ENCODE measurements at places on chromosomes 11 and 22.
A peak's percentile ranks its signal among the peaks of the same experiment; 100 is the strongest.

DNA sequence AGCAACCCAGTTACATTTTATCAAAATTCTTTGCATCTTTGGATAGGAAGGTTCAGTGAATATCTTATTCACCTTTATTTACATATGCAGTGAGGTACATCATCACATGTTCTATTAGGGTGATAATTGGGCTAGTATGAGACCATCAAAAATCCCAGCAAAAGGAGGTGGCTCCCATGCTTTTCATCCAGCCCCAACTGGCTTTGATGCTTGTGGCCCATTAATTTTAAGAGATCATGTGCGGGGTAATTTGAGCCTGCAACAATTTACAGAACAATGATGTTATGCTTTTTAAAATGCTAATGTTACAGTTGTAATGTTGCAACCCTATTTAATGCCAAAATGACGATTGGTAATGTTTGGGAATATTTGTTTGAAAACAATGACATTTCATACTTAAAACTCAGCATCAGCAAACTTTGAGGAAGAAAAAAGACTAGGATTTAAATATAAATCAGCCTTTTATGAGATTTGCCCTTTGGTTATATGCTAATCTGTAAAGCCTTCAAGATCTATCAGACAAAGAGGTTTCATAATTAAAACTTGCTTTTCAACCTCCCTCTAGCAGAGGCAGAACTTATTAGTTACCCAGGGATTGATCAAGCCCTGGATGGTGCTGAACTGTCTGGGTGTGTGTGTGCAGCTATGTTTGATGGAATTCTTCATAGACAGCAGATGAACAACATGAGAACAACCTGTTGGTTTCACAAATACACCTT, 183.5 kb upstream of the SORL1-AS1 start:
- no peak for DNase-seq

DNA sequence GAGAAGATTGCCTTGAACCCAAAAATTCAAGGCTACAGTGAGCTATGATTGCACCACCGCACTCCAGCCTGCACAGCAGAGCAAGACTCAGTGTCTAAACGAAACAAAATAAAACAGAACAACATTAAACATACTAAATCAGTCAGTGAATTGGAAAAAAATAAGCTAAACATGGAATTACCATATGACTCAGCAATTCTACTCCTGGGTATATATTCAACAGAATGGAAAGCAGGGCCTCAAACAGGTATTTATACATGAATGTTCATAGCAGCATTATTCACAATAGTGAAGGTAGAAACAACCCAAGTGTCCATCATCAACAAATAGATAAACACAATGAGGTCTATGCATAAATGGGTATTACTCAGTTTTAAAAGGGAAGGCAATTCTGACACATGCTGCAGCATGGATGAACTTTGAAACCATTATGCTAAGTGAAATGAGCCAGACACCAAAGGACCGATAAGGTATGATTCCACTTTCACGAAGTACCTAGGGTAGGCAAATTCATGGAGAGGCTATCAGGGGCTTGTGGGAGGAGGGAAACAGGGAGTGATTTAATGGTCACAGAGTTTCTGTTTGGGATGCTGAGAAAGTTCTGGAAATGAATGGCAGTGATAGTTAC, 15.5 kb downstream of the NTM start:
- no peak for DNase-seq

GRCh38 chr11:2147391-2147790, 8.2 kb upstream of the IGF2 start:
- no peak for DNase-seq

DNA sequence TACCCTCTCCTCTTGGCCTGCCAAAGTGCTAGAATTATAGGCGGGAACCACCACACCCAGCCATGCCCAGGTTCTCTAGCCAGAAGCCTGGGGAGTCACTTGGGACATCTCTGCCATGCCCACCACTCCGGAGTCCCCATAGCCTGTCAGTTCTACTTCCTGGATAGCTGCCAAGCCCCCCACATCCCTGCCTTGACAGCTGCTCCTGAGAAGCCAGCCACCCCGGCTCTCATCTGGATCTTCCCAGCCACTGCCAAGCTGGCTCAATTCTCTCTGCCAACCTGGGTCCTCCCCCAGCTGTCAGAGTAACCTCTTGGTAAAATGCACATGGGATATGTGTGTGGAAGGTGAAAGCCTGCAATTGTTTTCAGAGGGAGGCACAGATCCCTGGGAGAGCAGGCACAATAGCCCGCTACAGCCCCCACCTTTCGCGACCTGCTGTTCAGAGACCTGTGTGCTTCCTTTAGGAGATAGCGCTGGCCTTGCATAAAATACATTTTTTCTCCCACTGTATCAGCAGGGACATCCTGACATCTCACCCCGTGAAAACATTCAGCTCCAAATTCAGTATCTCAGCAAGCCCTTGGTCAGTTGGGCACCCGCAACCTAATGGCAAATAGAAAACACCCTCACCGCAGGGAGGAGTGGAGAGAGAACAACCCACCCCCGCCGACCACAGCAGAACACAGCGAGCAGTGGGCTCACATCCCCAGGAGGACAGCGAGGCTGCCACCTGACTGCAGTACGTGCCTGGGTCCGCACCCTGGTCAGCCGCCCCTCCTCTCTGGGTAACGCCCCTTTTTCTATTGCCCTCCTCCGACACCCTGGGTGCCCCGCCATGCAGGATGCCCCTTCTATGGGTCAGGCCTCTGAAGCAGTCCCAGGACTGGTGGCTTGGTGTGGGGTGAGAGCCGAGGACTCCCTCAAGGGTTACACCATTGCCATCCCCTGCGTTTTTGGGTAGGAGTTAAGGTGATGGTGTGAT, 1342.2 kb downstream of the BRD1 start:
- no peak for DNase-seq

GRCh38 chr11:71154261-71154805, 98.0 kb downstream of the SHANK2 start:
- no peak for DNase-seq

GRCh38 chr11:64764040-64764611, 4.4 kb upstream of the PYGM start:
- no peak for DNase-seq

GRCh38 chr22:46148336-46148735, 2.0 kb upstream of the PPARA start:
- DNase-seq: no peak

DNA sequence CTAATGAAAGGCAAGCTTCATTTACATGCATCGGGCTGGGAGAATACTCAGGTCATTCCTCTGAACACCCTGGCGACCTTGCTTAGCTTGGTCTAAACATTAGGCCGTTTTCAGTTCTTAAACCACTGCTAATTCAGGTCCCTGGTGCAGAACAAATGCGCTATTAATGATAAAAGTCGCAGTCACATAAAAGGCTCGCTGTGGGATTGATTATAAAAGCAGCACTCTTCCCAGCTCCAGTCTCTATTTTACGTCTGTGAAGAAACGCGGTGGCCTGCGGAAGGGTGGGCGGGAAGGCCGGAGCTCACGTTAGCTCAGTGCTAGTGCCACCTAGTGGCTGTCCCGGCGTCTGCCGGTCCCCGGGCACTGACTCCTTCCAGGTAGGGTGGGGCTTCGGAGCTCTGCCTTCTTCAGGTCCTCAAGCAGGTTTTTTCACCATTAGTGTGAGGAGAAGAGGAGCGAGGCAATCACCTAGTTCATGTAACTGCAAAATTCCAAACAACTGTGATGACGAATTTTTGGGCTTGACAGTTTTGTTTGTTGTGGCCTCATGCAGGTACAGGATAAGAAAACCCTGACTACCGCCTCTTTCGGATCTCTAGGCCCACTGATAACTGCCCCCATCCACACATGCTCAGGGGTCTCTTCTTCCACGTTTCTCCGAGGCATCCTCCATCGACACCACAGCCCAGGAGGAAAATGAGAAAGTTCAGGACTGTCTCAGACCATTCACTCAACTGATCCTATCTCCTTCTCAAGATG, 66.5 kb upstream of the CLMP start:
- DNase-seq: peak; percentile 74

DNA sequence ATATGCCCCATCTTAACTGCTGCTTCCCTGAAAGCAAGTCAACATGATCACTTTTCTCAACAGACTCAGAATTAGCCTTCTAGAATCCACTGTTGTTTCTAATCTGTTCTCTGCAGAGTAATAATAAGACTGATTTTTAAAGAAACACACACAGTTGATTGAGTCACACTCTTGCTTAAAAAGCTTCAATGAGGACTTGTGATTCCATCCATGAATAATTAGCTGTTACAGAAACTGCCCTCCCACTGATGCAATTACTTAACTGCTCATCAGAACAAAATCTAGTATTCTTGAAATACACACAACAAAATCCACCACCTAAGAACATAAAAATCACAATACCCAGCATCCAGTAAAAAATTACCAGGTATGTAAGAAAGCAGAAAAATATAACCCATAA, 100.5 kb upstream of the TIMP3 start:
- no peak for DNase-seq

DNA sequence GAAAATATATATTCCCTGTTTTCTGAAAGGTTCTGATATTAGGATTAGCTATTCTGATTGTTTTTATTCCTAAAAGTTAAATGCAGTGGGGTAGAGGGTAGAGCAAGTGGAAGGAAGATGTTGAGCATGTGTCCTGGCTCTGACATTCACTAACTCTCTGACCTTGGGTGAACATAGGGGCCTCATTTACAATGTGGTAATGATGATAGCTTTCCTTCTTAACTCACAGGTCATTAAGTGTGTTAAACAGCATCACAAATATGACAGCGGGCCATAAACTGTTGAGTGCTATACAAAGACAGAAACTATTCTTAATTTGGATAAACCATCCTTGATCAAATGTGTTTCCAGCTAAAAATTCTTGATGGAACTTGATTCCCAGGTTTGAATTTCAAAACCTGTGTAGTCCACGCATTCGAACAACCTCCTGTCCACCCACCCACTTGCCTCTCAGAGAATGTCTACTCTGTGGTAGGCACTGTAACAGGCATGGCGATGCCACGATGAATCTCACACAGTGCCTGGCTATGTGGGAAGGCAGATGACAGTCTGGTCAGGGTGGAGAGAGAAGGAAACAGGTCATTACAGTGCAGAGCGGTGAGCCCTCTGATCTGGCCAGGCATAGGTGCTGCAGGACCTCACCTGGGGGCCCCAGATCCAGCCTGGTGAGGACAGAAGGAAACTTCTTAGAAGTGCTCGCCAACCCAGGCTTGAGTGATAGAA, 19.3 kb upstream of the PEX26 start:
- no peak for DNase-seq

- DNase-seq: no peak
Observed at GRCh38 chr11:2114430-2115241, 24.6 kb downstream of the IGF2 start.

- DNase-seq: no peak
Observed at GRCh38 chr22:21916309-21916918, 36.2 kb downstream of the PPM1F start.

DNA sequence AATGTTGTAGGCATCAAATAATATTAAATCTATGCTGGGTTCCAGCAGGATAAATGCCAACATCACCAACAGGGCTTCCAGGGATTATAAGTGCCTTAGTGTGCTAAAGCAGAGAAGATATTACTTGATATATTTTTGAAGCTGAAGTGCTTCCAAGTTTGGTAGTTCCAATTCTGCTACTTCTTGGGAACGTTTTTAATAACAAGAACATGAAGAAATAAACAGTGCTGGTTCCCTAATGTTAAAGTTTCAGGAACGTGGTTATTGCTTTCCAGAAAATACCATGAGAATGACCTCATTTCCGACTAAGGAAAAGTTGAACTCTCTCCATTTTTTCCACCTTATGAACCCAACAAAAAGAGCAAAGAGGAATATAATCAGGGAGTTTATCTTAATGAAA, 4.6 kb upstream of the RNF185 start:
- no peak for DNase-seq

All from GM12865 (cell line).